ENCODE measurements at places on chromosomes 5 and 9.

GRCh38 chr5:122863240-122863639 lies 17.8 kb downstream of the SNX24 start:
- DNase-seq: no peak

- no peak for DNase-seq
Measured at GRCh38 chr5:175288048-175288621, 155.8 kb downstream of the DRD1 start.

GRCh38 chr9:91814201-91814600 lies 135.8 kb downstream of the ROR2 start:
- no peak for DNase-seq

DNA sequence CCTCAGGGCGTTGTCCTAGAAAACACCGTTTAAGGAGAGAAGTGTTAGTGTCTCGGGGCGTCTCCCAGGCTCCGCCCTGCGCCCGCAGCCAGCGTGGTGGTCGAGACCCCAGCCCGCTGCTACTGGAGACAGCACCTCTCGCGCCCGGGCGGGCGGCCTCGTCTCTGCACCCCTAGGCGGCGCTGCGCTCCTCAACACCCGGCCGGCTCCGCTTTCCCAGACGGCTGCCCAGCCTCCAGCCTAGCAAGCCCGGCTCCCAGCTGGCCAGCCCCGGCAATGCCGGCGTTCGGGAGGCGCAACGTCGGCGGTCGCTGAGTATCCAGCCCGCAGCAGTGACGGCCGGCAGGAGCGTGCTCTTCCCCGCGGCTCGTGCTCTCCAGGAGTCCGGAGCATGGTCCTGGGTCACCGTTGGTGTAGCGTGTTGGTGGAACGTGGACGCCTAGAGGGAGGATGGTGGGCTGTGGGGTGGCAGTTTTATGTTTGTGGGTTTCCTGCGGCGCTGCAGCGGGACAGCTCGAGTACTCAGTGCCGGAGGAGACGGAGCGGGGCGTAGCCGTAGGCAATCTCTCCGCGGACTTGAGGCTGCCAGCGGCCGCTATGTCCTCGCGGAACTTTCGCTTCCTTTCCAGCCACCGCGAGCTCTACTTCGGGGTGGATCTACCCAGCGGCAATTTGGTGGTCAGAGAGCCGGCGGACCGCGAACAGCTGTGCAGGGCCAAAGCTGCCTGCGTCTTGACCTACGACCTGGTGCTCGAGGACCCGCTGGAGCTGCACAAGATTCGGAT lies 536 bp downstream of the PCDHAC1 start:
- DNase-seq: no peak

GRCh38 chr5:147169901-147170300 lies 64.9 kb upstream of the STK32A start:
- no peak for DNase-seq

DNA sequence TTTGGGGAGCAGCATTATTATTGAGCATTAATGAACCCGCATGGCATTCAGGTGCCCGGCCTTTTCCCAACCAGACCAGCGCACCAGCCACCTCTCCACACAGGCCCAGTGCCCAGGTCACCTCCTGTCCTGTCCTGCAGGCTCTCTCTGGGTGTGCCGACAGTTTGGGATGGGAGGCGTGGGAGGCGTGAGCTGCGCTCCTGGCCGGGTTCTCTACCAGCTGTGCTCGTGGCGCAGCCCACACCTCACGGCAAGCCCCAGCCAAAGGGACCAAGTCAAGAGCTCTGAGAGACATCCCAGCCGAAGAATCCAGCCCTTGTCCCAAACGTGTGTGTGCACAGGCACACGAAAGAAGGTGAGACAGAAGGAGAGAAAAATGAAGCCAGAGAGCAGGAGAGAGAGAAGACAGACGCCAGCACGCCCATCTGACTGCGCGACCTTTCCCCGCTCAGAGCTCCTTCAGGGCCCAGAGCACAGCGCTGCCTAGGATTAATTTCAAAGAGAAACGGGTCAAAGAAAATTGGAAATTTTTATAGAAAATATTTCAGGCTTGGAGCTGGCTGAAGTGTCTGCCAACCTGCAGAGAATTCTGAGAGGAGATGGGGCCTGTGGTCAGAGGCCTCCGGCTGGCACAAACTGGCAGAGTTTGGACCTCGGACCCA lies 81.7 kb downstream of the ADAMTS2 start:
- no peak for DNase-seq

DNA sequence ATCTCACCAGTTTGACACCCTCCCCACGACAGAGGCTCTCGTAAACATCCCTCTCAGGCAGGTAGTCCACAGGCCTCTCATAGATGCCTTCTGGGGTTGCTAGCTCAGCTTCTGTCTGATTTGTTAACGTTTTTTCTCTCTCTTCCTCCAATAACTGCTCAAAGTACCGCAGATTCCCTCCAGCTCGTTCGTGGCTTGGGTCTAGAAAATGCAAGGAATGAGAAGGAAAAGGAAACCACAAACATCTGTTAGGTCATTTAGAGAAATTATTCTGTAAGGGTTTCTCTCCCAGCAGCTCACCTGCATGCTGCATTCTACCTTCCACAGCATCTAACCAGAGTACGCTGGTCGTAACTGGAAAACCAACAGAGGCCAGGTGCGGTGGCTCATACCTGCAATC lies 18.5 kb downstream of the P4HA2 start:
- no peak for DNase-seq

DNA sequence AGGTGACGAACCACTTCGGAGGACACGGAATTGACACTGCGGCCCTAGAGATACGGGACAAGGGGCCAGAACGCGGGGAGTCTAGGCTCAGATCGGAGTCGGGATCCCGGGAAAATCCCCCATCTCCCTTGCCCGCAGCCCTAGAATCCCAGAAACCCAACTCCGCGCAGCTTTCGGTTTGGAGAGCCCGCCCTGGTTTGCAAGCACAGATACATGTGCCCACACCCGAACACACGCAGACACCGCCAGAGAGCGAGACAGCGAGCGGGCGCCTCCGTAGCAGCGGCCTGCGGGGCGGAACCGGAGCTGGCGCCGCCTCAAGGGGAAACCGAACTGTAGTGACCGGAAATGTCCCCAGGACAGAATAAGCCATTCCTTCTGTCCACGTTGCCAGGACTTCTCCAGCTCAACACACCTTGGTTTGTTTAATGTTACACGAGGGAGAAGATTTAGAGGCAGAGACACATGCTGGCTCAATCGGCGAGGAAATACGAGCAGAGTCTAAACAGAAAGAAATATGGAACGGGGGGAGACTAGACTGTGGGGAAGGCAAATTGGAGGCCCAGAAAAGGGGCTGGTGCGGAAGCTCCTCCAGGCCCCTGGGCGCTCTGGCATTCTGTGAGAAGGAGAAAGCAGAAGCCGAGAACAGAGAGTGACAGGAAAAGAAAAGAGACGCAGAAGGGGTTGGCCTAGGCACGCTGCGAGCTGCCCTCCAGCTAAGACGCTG lies 2.9 kb upstream of the PAX5 start:
- DNase-seq: no peak

DNA sequence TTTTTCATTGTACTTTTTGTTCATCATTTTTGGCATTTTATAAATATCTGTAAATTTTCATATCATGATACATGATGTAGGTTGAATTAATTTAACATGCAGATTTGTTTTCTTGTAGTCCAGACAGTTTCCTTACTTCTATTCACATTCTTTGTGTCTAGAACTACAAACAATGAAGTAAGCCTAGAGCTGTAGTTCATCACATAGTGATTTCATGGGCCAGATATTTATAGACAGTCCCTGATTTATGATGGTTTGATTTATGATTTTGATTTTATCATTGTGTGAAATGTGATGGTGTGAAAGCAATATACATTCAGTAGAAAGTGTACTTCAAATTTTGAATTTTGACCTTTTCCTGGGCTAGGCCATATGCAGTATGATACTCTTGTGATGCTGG lies 139.0 kb downstream of the ARHGEF28 start:
- DNase-seq: no peak

DNA sequence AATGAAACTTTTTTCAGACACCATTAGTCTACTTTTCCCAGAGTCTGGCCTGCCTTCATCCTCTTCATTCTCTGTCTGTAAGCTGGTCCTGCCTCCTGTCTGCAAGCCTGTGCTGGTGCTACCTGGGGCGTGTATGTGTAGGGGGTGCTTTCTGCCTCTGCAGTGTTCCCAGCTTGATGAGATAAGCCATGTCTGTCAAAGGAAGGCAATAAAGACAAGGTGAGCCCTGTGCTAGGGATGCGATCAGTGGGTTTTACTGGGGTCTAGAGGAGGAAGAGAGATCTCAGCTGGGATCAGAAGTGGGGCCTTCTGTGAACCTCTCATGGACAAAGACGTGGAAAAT lies 78.0 kb upstream of the TGFBR1 start:
- DNase-seq: no peak

DNA sequence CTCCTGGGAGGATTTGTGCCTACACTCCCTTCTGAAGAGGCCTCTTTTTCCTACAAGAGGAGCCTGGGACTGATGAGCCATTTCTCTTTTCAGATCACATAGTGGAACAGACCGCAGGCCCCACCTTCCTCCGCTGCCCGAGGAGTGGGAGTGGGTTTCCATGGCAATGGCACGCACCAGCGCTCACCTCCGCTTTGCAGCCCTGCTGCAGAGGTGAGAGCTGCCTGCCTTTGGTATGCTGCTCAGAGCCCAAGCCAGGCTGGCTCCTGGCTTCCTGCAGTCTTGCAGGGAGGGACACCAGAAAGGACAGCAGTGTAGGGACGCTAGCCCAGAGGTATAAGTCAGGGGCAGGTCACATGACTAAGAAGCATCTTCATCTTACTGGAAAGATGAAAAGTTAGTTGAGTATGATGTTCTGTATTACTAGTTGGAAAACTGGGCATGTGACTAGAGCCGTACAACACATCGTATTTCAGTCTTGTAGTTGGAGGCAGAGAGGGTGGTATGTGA lies 12.4 kb downstream of the PTTG1 start:
- no peak for DNase-seq

GRCh38 chr9:101618698-101619097 lies 23.9 kb upstream of the PPP3R2 start:
- no peak for DNase-seq

GRCh38 chr9:88980740-88981203 lies 10.5 kb upstream of the S1PR3 start:
- DNase-seq: no peak

GRCh38 chr9:116959809-116960208 lies 272.7 kb downstream of the TRIM32 start:
- no peak for DNase-seq

DNA sequence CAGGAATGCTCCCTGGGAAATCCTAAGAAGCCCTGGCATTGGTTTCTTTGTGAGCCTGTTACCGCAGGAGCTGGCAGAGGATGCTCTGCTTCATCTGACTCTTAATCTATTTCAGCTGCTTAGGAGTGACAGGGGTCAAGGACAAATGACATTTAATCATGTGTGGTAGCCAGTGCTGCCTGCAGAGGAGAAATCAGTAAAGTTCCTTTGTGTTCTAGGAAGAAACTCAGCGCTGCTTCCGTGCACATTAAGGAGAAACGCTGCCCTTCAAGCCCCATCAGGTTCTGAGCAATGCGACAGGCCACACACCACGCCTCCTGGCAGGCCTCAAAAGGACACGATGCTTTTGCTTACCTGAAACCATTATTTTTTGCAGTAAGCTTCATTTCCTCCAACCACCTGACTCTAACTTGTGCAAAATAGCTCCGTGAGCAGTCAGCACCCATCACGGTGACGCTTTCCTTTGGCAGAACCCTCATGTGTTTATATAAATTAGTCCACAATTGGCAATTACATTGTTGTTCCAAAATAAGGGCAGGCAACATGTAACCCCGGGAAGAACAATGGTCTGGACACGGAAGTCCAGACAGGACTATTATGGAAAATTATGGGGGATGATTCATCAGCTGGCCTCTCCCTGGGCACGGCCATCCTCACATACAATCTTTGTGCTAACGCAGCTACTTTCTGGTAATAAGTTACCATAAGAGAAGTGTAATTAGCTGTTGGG lies 387.9 kb upstream of the DAP start:
- DNase-seq: no peak

DNA sequence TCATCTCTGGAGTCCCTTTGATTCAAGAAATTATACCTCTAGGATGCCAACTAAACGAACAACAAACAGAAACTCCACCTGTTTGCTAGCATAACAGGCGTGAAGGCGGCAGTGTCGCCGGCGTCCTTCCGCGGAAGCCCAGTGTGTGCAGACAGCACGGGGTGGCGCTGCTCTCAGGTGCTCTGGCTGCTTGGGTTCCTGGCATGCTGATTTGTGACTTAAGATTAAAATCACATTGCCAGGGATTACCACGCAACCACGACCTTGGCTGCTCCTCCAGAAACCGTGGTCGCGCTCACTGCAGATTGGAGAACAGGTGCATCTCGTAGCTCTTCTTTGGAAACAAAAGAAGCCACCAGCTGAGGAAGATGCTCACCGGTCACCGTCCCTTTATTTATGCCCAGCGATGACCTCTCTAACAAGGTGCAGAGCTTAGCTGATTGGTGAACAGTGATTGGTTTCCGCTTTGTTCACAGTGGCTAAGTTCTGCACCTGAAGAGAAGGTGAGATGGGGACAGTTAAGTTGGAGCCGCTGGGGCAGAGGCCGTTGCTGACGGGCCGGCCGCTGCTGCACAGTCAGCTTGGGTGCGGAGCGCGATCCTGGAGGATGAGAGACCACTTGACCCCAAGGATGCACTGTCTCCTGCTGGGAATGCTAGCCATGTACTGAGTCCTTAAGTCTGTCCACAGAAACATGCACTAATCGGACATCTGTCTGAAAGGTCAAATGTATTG lies 232.3 kb downstream of the FANCC start:
- DNase-seq: no peak

DNA sequence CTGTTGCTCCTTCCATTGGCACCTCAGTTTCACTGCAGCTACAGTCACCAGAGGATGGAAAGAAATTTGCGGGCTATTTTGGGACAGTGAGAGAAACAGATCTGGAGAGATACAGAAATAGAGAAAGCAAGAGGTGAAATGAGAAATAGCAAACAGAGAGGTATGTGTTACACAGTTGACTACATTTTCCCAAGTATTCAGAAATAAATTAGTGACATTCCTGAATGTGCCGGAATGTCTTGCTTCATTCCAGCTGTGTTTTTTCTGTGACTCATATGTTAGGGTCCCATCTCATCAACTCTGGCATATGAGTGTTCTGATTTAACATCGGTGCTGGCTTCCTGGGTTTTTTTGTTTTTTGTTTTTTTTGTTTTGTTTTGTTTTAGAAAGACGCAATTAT lies 63.8 kb upstream of the ZNF462 start:
- no peak for DNase-seq

GRCh38 chr5:11777096-11777495 lies 127.2 kb downstream of the CTNND2 start:
- no peak for DNase-seq

DNA sequence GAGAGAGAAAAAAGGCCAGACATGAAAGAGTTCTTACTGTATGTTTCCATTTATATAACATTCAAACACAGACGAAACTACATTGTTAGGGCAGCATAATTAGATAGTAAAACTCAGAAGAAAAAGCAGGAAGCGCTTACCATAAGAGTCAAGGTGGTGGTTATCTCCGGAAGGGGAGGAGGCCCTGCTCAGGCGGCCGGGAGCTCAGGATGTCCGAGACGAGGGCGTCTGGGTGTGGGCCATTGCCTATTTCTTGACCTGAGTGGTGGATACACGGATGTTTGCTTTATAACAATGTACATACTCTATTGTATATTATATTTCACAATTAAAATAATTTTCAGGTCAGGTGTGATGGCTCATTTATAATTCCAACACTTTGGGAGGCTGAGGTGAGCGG lies 80.9 kb upstream of the COL5A1 start:
- DNase-seq: no peak

GRCh38 chr9:581673-582497 lies 259.6 kb upstream of the DMRT1 start:
- DNase-seq: no peak

- no peak for DNase-seq
Measured at GRCh38 chr9:19464061-19464763, 55.4 kb downstream of the ACER2 start.
